CD4-positive, alpha-beta T cell treated with Interleukin-4 for 4 hours (primary cell): ENCODE measurements at places on chromosomes 2 and 18.

DNA sequence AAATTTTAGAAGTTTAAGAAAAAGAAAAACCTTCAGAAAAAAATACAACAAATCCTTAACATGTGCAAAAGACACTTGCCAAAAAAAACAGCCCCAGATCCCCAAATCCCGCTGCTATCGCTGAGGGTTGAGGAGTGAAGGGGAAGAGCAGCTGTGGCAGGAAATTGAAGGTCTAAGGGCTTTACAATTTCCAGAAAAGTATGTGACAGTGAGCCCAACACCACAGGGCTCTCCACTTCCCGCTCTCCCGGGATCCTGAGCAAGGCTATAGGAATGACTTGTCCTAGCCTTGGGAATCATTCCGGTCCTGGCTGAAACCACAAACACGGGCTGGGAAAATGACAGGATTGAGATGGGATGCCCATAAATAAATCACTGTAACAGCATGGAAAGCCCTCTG lies 191.4 kb downstream of the TMEM163 start:
- no peak for DNase-seq

- no peak for DNase-seq
Measured at GRCh38 chr18:54141041-54141608, 83.3 kb downstream of the MBD2 start.

GRCh38 chr2:233728723-233729301 lies at the start of gene UGT1A3:
Gene UGT1A3 (plus strand): TSS chr2:233729042. CDS start chr2:233729127, 85 bp downstream.
- no peak for DNase-seq

GRCh38 chr2:24117902-24118301 lies 5.2 kb downstream of the PFN4 start:
- no peak for DNase-seq

GRCh38 chr18:58768293-58768974 lies 96.2 kb upstream of the ZNF532 start:
- DNase-seq, result peak; percentile 54

GRCh38 chr2:217946051-217946450 lies 56.7 kb downstream of the TNS1 start:
- DNase-seq, result no peak

- no peak for DNase-seq
Measured at GRCh38 chr2:204046145-204046544, 109.6 kb downstream of the ICOS start.

DNA sequence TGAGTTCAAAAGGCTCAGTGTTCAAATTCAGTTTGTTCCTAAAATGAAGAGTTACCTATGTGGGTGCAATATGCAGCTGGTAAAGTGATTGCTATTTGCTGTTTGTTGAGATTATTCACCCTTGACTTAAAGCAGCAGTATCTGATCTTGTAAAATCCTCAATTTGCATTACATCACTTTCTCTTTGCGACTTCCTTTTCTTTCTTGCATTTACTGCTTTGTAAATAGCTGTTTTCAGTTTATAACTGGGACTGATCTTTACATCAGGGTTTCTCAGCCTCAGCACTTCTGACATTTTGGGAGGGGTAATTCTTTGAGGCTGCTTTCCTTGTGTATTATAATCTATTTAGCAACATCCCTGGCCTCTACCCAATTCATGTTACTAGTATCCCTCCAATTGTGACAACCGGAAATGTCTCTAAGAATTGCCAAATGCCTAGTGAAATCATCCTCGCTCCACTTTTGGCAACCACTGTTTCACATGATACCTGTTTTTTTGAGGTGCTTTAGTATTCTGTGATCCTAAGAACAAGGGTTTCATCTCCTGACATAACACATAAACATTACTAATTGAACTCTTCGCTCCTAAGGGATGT lies 12.1 kb upstream of the ERCC3 start:
- no peak for DNase-seq

- no peak for DNase-seq
Measured at GRCh38 chr2:38751596-38752410, 642 bp upstream of the SRSF7 start.

- peak; percentile 36 for DNase-seq
Measured at GRCh38 chr2:39124746-39125057, 3.9 kb upstream of the SOS1 start.

- DNase-seq, result no peak
Measured at GRCh38 chr18:36149514-36150289, 20.0 kb downstream of the ELP2 start.

- peak; percentile 13 for DNase-seq
Measured at GRCh38 chr18:58135183-58135641, 91.2 kb downstream of the NEDD4L start.

- no peak for DNase-seq
Measured at GRCh38 chr2:128053331-128053730, 25.5 kb upstream of the SAP130 start.

- no peak for DNase-seq
Measured at GRCh38 chr2:85744741-85745601, 8.8 kb upstream of the ATOH8 start.

- DNase-seq, result peak; percentile 25
Measured at GRCh38 chr2:23381084-23381483, 3.9 kb upstream of the KLHL29 start.

DNA sequence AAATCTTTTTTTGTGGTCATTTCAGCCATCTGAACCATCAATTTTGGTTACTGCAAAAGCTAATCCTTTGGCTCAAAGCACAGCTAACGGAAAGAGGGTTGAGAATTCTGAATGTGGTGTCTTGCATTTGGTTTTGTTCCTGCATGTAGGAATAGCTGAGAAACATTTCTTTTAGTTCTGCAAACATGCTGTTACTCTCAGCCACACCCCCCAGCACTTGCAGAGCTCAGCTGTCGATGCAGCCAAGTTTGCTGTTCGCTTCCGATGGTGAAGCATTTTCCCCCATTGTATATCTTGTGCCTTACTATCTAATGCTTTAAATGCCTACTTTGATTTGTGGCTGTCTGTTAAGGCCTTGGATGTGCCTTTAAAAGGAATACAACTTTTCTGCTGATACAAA lies 294.9 kb upstream of the FANCL start:
- DNase-seq, result no peak

DNA sequence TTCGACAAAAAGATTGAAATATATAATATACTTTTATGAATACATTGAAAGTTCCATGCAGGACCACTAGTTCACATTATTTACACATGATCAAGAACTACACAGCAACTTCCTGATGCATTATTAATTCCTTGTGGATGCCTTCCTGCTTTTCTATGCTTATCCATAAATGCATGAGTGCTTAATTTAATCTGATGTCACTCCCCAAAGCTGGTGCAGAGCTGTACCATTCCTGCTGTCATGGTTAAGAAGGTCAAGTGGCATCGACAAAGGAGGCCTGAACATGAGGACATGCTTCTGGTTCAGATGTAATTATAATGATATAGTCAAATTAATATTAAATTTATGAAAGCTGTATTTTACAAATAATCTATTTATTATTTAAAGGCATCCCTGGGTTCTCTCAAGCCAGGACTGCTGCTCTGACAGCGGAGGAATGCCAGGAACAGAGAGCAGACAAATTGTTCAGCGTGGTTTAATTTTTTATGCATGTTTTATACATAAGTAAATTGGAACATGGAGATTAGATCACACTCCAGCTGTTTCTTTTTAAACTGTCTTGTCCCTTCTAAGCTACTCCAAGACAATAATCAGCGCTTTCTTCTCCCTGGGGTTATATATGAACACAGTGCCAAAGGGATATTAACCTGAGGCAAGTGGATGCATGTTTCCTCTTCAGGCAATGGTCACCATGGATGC lies 307.3 kb upstream of the CNTNAP5 start:
- no peak for DNase-seq

DNA sequence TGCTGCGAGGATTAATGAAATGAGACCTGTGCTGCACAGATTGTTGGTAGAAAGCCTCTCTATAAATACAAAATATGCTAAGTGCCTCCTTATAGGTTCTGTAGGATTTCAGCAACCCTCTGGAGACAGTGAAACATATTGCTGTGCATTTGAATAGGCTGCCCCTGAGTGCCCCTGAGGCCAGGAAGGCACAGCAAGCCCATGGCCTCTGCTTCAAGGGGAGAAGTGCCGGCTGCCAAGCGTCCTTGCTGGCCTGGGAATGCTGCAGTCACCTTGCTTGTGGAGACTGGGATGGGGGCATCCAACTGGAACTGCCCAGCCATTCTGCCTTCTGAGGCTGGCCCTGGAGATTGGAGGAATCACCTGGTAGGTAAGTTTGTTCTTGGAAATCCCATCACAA lies 397.2 kb upstream of the SMIM21 start:
- DNase-seq, result no peak

- no peak for DNase-seq
Measured at GRCh38 chr2:28970464-28971160, 10.5 kb upstream of the TOGARAM2 start.
